ENCODE measurements at places on chromosomes 2 and 18.

DNA sequence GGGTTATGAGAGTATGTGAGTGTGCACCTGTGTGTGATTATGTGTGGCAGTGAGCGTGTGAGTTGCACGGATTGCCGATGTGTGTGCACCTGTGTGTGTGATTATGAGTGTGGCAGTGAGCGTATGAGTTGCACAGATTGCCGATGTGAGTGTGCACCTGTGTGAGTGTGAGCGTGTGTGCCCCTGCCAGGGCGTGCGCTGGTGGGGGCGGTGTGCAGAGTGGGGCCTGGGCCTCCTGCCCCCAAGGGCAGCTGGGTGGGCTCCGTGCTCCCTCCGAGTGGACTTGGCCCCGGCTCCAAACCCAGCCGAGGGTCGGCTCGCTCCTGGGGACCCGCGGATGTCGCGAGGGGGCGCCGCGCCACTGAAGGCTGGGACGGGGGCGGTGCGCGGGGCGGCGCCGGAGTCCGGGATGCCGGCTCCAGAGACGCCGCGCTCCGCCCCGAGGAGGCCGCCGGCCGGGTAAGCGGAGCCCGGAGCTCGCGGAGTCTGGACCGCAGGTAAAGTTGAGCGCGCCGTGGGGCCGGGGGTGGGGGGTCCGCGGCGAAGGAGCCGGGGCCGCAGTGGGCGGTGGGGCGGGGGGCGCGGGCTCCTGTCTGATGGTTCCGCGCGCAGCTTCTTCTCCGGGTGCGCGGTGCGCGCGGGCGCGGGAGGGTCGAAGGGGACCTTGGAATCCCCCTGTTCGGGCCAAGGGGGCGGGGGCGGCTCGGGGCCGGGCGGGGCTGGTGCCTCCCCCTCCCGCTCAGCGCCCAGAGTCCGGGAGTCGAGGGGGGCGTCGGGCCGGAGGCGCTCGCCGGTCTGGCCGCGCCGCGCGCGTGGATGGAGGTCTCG is at the start of gene KCNG2:
Gene KCNG2 (plus strand): TSS at position 421 of the 828 bp plus-strand sequence. CDS start 65,730 bp downstream, outside the sequence.
- no peak for DNase-seq

DNA sequence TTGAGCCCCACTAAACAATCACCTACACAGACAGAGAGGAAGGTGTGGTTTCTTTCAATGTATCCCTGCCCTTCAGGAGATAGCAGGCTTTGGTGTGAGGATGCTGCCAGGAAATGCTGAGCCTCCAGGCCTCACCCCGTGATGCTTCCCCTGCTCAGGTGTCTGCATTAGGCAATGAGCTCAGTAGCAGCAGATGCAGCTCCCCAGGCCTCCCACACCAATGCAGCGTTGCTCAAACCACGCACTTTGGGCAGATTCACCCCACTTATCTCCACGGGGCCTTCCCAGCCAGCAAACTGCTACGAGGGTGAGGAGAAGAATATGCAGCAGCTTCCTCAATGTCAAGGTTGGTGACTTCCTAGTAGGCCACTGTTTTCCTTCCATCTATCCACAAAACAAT is 229.3 kb upstream of the PXDN start:
- no peak for DNase-seq

DNA sequence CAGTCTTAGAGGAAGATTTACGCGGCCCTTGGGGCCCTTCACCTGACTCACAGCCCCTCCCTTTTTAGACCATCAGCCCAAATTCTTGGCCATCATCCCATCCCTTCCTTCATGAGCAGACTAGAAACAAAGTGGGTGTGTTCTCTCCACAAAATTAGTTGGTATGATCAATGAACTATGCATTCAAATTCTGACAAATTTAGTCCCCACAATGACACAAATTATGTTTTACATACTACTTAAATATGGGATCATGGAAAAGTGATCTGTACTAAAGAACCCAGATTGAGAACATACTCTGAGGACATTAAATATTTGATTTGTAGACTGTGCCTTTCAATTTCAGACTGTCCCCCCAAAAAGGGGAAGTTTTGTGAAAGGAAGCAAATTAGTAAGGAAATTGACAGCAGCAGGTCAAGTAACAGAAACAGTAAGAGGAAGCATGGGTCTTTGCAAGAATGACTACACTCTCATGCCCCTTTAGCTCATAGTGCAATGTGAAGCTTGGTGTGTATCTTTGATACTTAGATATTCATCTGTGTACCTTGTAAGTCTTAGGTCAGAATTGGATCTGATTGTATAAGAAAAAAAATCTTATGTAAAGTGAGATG is 2.2 kb upstream of the MAPRE2 start:
- DNase-seq, result no peak

DNA sequence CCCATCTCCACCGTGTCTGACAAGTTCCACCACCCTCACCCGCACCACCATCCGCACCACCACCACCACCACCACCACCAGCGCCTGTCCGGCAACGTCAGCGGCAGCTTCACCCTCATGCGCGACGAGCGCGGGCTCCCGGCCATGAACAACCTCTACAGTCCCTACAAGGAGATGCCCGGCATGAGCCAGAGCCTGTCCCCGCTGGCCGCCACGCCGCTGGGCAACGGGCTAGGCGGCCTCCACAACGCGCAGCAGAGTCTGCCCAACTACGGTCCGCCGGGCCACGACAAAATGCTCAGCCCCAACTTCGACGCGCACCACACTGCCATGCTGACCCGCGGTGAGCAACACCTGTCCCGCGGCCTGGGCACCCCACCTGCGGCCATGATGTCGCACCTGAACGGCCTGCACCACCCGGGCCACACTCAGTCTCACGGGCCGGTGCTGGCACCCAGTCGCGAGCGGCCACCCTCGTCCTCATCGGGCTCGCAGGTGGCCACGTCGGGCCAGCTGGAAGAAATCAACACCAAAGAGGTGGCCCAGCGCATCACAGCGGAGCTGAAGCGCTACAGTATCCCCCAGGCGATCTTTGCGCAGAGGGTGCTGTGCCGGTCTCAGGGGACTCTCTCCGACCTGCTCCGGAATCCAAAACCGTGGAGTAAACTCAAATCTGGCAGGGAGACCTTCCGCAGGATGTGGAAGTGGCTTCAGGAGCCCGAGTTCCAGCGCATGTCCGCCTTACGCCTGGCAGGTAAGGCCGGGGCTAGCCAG is 1.2 kb downstream of the ONECUT2 start:
- DNase-seq, result no peak

DNA sequence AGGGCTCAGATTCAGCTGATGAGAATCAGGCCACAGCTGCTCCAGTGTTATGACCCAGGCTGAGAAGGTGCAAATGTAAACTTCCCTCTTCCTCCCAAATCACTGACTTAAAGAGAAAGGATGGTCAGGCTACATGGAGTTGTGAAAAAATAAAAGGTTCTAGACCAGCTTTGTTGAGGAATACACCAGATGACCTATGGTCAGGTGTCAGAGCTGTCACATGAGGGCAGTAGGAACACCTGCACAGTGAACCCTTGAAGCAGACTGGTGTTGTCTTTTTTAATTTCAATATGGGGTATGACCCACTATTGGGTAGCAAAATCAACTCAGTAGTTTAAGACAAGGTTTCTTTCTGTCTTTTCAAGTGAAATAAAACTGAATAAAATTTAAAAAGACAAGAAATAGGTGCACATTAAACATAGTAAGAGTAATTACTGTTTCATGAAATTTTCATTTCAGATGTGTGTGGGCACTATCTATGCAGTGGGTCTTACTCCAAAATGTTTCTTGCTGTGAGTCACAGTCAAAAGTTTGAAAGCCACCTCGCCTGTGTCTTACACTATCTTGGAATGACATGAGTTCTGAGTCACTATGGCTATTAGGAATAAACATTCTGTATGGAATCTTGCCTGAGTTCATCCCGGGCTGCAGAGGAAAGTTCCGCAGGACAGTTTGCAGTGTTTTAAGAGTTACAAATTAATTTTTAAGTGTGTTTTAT is 83.6 kb downstream of the ACVR1 start:
- no peak for DNase-seq

GRCh38 chr2:30219886-30220875 is 11.2 kb upstream of the LBH start:
- DNase-seq, result no peak

GRCh38 chr2:43376523-43377198 is 150.3 kb upstream of the ZFP36L2 start:
- DNase-seq, result no peak

DNA sequence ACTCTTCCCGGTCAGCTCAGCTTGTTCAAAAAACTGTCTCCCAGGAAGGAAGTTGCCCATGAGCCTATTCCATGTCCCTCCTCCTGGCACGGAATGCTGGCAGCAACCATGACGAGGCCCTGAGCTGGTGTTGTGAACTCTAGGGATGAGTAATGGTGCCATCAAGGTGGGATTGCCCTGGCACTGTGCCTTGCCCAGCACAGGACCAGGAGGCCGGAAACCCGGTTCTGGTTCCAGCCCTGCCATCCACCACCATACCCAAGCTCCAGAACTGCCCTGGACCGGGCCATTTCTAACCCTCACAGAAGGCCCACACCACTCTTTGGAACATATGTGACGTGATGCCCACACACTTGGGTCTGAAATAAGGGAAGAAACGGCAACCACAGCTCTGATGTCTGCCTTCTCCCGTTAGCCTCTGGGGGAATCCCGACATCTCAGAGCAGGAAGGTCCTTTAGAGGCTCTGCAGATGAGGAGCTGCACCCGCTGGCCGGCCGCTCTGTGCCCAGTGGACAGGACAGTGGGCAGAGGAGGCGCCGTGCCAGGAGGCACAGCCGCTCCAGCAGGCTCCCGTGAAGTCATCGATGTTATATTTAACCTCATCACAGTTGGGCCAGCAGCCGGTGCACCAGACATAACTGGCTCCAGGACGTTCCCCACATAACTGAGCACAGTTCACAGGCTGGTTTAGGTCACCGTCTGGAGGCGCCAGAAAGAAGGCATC is 462.1 kb upstream of the ID2 start:
- no peak for DNase-seq

GRCh38 chr18:34977838-34978532 is 63.2 kb upstream of the MAPRE2 start:
- peak; percentile 34 for DNase-seq

DNA sequence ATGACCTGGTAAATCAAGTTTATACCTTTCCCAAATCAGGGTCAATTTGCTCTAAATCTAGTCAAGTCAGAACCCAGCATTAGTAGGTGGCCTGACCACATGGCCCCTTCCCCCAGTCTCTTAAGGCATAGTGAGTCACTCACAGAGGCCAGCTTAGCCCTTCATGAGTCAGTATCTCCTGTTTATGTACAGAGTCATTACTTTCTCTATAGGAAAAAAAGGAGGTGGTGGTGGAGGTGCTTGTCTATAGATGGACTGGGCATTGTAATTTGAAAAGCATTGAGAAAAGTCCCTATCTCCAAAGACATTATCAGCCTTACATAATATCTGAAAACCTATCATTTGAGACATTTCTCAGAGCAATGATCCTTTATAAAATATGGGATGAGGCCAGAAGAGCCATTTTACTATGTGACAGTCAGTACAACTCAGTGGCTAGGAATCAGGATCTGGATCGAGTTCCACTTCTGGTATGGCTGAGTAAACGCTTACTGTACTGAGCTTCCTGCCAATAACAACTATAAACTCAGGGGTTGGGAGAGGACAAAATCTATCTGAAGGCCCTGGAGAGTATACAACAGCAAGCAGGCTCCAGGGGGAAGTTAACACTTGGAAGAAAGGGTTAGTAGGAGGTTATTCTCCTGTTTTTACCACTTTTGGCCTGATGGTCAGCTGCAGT is 22.5 kb upstream of the SIGLEC15 start:
- DNase-seq, result no peak

DNA sequence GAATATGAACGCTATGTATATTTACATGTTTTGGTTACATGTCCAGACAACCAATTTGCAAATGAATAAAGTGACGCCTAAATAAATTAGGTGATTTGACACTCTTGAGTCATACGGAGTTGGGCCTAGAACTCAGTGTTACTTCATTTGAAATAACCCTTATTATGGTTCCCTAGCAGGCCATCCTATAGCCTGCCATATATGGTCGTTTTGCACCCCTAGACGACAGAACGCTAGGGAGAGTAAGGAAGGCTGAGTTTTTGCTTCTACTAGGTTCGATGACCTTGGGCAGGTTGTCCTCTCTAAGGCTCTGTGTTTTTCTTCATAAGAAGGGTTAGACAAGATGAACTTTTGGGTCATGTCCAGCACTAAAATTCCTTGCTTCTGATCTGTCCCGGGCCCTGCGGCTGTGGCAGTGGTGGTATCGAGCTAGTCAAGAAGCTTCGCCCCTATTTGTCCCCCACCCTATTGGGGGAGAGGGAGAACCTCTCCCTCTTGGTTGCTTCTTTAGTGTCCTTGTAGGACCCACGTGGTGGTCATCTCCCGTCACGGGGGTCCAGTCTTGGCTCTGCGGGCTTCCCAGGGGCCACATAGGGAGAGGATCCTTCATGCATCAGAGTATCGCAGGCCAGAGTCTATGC is 574 bp upstream of the EML4 start:
- no peak for DNase-seq

DNA sequence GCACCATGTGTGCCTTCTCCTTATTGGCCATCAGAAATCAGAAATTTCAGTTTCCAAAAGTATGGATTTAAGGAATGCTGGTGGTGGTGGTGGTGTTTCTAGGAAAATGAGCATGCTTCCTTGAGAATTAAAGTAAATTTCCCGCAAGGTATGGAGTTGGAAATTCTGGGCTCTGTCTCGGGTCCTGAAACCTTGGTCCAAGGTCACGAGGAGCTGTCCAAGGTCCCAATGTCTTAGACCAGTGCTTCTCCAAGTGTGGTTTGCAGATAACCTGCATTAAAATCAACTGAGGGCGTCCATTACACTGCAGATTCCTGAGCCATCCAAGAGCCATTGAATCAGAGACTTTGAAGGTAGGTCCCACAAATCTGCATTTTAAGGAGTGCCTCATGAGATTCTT is 210.9 kb upstream of the PKDCC start:
- DNase-seq, result no peak

GRCh38 chr18:21479721-21480120 is 120.8 kb downstream of the ESCO1 start:
- DNase-seq, result no peak

- DNase-seq, result no peak
Observed at GRCh38 chr2:6590442-6590841, 275.3 kb downstream of the CMPK2 start.

GRCh38 chr2:36461039-36461681 is 105.6 kb downstream of the CRIM1 start:
- DNase-seq, result no peak

- no peak for DNase-seq
Observed at GRCh38 chr2:135050132-135050531, 2.0 kb upstream of the RAB3GAP1 start.

- peak; percentile 58 for DNase-seq
Observed at GRCh38 chr2:231545105-231545902, 15.1 kb upstream of the NMUR1 start.

GRCh38 chr2:24708537-24709152 is 84.5 kb downstream of the PTRHD1 start:
- DNase-seq, result no peak

GRCh38 chr2:72824224-72824842 is 1.5 kb downstream of the EXOC6B start:
- DNase-seq, result no peak

- no peak for DNase-seq
Observed at GRCh38 chr18:59699750-59700534, 2.7 kb upstream of the CCBE1 start.

GRCh38 chr2:36615222-36615621 is 17.3 kb upstream of the FEZ2 start:
- DNase-seq, result no peak

GRCh38 chr2:104872866-104873688 is 19.2 kb downstream of the POU3F3 start:
- no peak for DNase-seq

Data from CD8-positive, alpha-beta T cell (primary cell).